Neural progenitor cell (in vitro differentiated cells): ENCODE measurements at places on chromosomes 13 and 19. TPM values are rescaled to one million over a fixed set of nuclear protein-coding genes. Genes with fewer than 3 reads are reported as not detected.

DNA sequence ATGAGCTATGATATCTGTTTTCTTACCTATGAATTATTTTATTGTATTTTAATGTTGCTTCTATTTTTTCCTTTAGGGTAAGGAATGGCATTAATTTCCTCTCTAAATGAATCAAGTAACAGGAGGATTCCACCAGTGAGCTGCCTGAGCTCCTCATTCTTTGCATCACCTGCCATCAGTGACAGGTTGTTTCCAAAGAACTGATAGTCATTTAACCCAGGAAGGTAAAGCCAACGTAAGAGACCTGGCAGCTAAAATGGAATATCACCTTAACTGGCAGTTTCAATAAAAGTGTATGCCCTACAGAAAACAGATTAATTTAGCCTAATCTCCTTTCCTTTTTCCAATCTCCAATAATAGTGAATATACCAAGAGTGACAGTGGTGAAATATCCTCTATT lies 812.0 kb downstream of the SLITRK5 start:
- peaks cover 4% of the 10 kb centered on the region for H3K4me1 ChIP-seq
- H3K36me3 ChIP-seq: no peaks in the 10 kb centered on the region
- no peak overlapping the region for H3K4me3 ChIP-seq
- H3K27ac ChIP-seq: no peak overlapping the region
- no peak for DNase-seq

GRCh38 chr13:106533943-106534638 lies 1.4 kb downstream of the EFNB2 start:
- H3K36me3 ChIP-seq: no peaks in the 10 kb centered on the region
- no peaks in the 10 kb centered on the region for H3K27me3 ChIP-seq

The CD177 gene
- total RNA-seq: 0.12 TPM in 1 of 2 replicates, not detected in the other

DNA sequence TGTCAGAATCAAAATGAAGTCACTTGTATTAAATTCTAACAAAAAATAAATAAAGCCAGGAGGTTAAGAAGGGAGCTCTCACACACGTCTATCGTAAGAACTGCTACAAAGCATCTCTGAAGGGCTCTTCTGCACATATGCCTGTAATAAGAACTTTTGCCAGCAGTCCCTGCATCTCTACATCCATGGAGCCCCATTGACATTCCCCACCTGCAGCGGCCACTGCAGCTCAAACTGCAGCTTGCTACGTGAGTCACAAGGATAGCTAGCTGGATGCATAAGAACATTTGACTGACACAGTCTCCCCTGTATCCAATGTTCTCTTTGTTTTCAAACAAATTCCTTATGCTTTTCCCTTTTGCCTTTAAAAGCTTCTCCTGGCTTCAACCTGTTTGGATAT lies 68.3 kb downstream of the DNAJC3 start:
- H3K27ac ChIP-seq: peak overlapping the region; percentile 14
- no peak overlapping the region for H3K4me3 ChIP-seq
- peaks cover 9% of the 10 kb centered on the region for H3K4me1 ChIP-seq
- peaks cover 3% of the 10 kb centered on the region for H3K36me3 ChIP-seq
- H3K27me3 ChIP-seq: no peaks in the 10 kb centered on the region
- DNase-seq: peak; percentile 24

DNA sequence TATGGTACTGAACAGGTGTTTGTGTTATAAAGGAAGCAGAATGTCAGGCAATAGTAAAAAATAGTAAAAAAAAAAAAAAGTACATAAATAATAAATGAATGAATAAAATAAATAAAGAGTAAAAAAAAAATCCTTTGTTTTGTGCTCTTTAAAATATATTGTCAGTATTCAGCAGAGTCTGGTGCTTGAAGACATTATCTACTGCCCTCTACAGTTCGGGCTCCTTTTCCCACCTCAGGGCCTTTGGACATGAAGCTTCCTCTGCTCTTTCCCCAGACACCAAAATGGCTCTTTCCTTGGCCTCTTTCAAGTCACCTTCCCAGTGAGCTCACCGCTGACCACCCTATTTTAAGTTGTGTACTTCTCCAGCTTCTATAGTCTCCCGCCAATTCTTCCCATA lies 137.5 kb downstream of the TNFRSF19 start:
- no peak overlapping the region for H3K4me3 ChIP-seq
- no peak overlapping the region for H3K27ac ChIP-seq
- no peaks in the 10 kb centered on the region for H3K36me3 ChIP-seq
- H3K4me1 ChIP-seq: peaks cover 8% of the 10 kb centered on the region
- no peak for DNase-seq

- H3K36me3 ChIP-seq: no peaks in the 10 kb centered on the region
- no peaks in the 10 kb centered on the region for H3K27me3 ChIP-seq
- H3K27ac ChIP-seq: no peak overlapping the region
Observed at GRCh38 chr13:48773531-48774275, 120.0 kb downstream of the CYSLTR2 start.

GRCh38 chr19:28864024-28864503 lies 348.9 kb downstream of the UQCRFS1 start:
- DNase-seq: no peak
- H3K4me3 ChIP-seq: no peak overlapping the region
- no peak overlapping the region for H3K27ac ChIP-seq
- no peaks in the 10 kb centered on the region for H3K36me3 ChIP-seq

The ZNF587 gene
- total RNA-seq: 30.4 and 48.2 TPM in 2 replicates

The SELENOV gene
- total RNA-seq: 0.73 and 6.2 TPM in 2 replicates

The KLK15 gene
- total RNA-seq: not detected in 2 replicates

GRCh38 chr19:524062-524674 lies 7.4 kb upstream of the CDC34 start:
- H3K4me3 ChIP-seq: no peak overlapping the region
- peaks cover 23% of the 10 kb centered on the region for H3K27me3 ChIP-seq
- H3K27ac ChIP-seq: no peak overlapping the region
- H3K36me3 ChIP-seq: no peaks in the 10 kb centered on the region

DNA sequence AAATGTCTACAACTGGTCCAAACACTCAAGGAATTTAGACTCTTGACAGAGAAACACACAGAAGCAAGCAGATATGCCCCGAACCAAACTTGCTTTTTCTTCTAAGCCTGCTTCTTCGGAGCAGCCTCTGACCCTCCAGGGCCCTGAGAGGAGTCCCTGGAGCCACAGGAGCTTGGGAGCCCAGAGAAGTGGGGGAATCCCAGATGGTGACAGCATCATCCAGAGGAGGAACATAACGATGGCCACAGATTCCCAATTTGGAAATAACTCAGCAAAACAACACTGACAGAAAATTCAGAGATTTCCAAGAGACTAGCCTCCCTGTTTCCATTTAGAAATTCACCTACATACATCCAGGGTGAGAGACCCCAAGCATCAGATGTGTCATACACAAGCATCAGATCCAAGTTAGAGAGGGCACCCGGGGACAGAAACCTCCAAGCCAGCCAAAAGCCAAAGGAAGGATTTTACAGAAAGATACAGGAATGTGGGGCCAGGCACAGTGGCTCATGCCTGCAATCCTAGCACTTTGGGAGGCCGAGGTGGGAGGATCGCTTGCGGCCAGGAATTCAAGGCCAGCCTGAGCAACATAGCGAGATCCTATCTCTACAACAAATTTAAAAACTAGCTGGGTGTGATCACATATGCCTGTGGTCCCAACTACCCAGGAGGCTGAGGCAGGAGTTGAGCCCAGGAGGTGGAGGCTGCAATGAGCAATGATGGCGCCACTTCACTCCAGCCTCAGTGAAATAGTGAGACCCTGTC lies 2.0 kb upstream of the PVR start:
- no peaks in the 10 kb centered on the region for H3K4me1 ChIP-seq
- H3K27ac ChIP-seq: no peak overlapping the region
- H3K4me3 ChIP-seq: no peak overlapping the region
- H3K36me3 ChIP-seq: no peaks in the 10 kb centered on the region
- H3K27me3 ChIP-seq: peaks cover 15% of the 10 kb centered on the region
- DNase-seq: no peak

DNA sequence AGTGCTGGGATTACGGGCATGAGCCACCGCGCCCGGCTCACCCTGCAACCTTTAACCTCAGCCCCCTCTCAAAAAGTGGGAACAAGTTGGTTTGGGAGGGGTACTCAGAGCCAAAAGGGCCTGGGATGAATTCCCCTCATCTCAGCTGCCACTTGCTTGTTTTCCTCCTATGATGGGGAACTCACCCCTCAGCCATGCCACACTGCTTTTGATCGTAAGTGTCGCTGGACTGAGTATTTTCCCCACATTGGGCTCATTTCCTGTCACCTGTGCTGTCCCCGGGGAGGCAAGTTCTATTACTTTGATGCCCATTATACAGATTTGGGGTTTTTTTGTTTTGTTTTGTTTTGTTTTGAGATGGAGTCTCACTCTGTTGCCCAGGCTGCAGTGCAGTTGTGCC lies 6.5 kb downstream of the R3HDM4 start:
- no peaks in the 10 kb centered on the region for H3K36me3 ChIP-seq
- no peak for DNase-seq
- no peak overlapping the region for H3K27ac ChIP-seq
- H3K27me3 ChIP-seq: no peaks in the 10 kb centered on the region
- peaks cover 10% of the 10 kb centered on the region for H3K4me1 ChIP-seq
